ENCODE measurements at places on chromosomes 4 and X.

DNA sequence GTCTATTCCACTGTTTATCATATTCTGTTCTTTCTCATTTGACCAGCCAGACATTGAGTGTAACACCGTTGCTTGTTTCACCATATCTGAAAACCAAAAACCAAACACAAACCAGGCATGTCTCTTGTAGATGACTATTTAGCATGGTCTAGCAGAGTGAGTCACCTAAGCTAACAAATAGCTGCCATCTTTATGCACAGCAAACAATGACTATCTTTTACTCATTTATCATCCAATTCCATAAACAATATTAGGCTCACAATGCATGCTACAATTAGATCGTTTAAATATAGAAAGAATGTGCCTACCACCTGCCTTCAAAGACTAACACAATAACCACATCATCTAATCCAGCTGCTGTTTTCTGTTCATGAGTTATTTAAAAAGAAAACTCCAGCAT lies 495.4 kb downstream of the PCDH19 start:
- no peak for DNase-seq

- DNase-seq, result no peak
These were observed 1.5 kb upstream of the NBDY start for GRCh38 chrX:56727531-56727930.

- no peak for DNase-seq
These were observed 138.6 kb upstream of the SMARCAD1 start for GRCh38 chr4:94068753-94069719.

DNA sequence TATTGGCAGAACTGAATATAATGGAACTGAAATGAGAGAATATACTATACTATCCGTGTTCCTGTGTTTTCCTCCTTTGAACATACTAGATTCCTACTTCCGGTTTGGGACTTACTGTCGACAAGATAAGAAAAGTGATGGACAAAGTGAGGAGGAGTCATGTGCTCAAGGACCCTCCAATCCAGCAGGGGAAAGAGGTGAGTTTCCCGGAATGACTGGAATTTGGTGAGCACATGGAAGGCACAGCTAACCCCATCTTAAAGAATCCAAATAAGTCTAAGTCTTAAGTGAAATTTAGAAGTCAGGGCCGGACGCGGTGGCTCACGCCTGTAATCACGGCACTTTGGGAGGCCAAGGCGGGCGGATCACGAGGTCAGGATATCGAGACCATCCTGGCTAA lies 36.6 kb upstream of the SH3D19 start:
- no peak for DNase-seq

- no peak for DNase-seq
These were observed 35.8 kb downstream of the RFC1 start for GRCh38 chr4:39330353-39330752.
